ENCODE measurements at places on chromosomes 3 and 15. TPM values are rescaled to one million over a fixed set of nuclear protein-coding genes. Genes with fewer than 3 reads are reported as not detected.

- DNase-seq = no peak
Observed at GRCh38 chr3:135228201-135228600, 433.1 kb downstream of the EPHB1 start.

GRCh38 chr15:67882487-67883233 lies 42.8 kb upstream of the RNU6-1 start:
- no peak for DNase-seq

GRCh38 chr3:183541235-183541655 lies 14.3 kb downstream of the KLHL6 start:
- DNase-seq = no peak

DNA sequence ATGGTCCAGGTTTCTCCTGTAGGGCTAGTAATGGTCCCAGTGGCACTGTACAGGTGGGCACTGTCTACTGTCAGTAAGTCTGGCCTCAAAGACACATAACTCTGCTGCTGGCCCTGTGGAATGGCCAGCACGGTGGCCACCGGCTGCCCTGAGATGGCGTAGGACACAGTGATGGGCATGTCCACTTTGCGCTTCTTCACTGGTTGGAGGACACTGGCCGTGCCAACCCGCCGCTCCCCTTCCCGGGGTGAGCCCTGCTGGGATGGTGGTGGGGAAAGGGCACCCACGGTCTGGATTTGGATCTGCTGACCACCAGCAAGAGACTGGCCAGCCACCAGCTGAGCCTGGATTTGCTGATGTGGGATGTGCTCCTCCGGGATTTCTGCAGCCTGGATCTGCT lies 28.1 kb upstream of the IMPDH2 start:
- DNase-seq = no peak

ZNF80 gene
- total RNA-seq = not detected

DNA sequence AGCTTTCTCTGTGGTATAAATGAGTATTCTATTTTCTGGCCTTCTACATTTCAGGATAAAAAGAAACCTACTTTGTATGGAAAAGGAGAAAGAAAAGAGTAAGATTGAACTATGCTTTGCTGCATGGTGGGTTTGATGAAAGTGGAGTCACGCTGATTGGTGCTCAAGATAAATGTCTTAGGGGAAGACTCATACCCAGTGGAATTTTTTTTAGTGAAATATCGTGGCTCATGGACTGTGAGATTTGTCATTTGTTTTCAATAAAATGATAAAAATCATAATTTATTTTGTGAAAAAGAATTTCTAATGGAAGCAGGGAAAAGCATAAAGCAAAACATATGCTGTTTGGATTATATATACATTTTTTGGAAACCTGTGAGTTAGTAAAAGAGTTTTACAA lies 292.5 kb downstream of the ZPLD1 start:
- DNase-seq = no peak

- no peak for DNase-seq
Observed at GRCh38 chr15:65646486-65646885, 24.7 kb downstream of the SLC24A1 start.

ITIH3 gene
- total RNA-seq = 779 TPM

GRCh38 chr3:170622369-170623159 lies 36.7 kb upstream of the SLC7A14 start:
- no peak for DNase-seq

DNA sequence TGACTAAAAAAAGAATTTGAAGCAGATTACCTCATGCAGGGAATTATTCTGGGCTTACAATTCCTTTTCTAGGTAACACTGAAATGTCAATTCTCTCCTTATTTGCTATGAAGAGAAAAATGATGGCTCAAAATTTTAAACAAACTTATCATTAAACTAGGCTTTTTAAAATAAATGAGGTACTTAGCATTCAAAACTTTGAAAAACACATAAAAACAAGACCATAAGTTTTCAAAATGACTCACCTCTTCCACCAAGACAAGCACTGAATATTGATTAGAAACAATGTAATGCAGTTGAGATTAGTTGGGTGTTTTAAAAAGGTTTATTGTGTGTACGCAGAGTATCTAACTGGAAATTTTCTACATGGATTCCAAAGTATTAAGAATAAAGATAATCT lies 154.6 kb downstream of the ADAM10 start:
- no peak for DNase-seq

DNA sequence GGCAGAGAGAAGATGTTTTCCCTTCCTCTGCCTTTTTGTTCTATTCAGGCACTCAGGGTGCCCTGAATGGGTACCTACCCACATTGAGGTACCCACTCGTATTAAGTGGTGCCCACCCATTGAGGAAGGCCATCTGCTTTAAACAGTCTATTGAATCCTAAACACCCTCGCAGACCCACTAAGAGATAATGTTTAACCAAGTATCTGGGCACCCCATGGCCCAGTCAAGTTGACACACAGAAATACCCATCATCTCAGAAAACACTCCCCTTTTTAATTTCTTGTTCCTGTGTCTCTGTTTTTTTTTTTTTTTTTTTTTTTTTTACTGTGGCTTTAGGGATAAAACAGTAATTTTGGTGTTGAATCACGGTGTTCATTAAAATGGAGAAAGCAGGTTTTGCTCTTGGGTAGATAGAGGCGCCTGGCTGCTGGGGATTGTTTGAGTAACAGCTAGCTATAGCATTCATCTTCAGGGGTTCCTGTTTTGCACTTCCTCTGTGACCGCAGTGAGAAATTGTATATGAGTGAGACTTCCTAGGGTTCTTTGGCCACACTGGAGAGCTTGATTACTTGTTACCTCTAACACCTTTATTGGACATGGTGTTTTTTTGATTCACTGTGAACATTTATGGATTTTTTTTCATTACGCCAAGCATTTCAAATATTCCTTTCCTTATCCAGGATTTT lies 259.1 kb downstream of the PTPRG start:
- DNase-seq = no peak

GRCh38 chr3:101900316-101900715 lies 51.0 kb downstream of the NFKBIZ start:
- no peak for DNase-seq

DNA sequence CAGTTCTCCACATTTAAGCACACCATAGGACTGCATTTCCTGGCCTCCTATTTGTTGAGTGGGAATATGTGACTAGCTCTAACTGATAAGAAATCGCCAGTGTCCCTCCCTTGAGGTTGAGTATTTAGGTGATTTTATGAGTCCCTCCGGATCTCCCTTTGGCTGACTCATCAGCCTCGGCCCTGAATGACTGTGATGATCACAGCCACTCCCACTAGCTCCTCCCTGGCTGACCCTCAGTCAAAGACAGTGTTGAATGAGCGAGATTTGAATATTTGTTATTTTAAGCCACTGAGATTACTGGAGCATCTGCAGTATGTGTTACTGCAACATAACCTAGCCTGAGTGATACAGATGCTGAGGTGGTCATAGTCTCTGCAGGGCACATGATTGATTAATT lies 515.3 kb downstream of the EPHB1 start:
- no peak for DNase-seq

DNA sequence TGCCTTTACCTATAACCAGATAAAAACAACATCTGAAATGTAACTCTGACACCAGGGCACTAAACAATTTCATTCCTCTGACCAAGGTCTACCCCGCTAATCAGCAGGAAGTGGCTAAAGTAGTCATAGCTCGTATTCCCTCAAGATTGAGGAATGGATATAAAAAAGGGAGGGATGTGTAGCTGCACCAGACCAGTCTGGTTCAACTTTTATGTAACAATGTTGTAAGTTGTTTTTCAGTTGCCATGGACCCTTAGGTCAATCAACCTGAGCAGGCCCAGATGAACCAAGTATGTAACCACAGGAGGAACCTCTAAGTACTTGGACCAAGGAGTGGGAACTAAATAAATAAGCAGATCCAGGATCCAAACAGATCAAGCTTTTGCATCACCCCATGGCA lies 28.4 kb upstream of the IFT57 start:
- no peak for DNase-seq

GRCh38 chr15:99122831-99123712 lies 18.2 kb downstream of the SYNM start:
- DNase-seq = no peak

All from left lobe of liver (tissue), 2 donors.